ENCODE measurements at places on chromosomes 6 and 20.

DNA sequence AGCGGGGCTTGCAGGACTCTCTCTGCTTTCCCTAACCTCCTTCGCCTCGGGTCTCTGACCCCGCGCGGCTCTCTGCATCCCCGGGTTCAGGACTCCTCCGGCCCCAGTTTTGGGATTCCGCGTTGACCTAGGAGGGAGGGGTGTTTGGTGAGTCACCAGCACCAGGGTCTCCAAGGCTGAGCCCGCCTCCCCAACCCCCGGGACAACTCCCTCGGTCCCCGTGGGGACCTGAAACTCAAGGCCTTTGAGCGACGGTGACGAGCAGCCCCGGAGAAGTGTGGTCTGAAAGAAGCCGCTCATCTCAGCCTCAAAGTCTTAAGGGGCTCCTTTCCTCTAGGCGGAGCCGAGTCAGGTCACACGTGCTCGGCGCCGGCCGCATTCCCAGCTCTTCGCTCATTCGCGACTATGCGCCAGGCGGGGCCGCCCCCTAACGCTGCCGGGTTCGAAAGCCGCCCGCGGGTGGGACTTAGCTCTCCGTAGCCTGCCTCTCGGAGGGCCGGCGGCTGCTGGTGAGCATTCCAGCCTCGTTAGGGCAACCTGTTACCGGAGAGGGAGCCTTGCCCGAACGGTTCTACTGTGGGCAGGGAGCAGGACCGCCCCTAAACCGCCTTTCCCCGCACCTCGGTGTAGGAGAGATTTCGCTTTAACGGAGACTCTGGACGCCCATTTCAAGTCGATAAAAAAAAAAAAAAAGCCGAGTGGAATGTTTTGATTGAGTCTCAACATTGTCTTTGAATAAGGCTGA, 3.0 kb upstream of the PRDM13 start:
- DNase-seq, result no peak

DNA sequence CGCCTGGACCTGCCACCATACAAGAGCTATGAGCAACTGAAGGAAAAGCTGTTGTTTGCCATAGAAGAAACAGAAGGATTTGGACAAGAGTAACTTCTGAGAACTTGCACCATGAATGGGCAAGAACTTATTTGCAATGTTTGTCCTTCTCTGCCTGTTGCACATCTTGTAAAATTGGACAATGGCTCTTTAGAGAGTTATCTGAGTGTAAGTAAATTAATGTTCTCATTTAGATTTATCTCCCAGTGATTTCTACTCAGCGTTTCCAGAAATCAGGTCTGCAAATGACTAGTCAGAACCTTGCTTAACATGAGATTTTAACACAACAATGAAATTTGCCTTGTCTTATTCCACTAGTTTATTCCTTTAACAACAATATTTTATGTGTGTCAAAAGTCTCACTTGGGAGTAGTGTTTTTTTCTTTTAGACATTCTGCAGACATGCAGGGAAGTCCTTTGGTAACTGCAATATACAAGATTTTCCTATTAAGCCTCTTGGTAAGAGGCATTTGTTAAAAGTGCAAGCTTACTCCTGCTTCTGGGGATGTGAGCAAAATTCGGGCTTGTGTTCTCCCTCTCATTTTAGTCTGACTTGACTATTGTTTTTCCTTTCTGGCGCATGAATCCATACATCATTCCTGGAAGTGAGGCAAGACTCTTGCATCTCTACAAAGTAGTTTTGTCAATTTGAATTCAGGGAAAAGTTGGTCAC, 8.4 kb upstream of the DYNLRB1 start:
- DNase-seq, result no peak

GRCh38 chr6:99114769-99115406, 167.1 kb upstream of the FBXL4 start:
- DNase-seq, result no peak

DNA sequence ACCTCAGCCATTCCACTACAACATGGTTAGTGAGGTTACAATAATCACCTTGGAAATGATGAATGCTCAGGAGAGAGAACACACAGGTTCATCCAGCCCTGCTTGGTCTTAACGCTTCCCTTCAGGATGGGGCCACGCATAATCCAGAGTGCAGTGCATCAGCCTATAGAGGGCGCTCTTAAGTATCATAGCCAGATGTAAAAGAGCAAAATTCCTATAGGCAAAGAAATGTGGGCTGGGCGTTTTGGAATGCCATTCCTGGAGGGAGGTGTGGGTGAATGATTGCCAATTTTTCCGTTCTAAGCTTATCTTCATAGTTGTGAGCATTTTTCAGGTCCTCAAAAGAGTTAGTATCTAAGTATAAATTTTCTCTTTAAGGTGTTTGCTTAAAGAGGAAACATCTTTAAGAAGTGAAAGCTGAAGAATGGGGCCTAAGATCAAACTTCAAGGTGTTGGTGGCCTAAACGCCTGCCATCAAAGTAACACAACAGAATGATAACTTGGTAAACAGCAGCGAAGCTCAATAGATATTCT, 1.8 kb downstream of the RIPOR2 start:
- no peak for DNase-seq

DNA sequence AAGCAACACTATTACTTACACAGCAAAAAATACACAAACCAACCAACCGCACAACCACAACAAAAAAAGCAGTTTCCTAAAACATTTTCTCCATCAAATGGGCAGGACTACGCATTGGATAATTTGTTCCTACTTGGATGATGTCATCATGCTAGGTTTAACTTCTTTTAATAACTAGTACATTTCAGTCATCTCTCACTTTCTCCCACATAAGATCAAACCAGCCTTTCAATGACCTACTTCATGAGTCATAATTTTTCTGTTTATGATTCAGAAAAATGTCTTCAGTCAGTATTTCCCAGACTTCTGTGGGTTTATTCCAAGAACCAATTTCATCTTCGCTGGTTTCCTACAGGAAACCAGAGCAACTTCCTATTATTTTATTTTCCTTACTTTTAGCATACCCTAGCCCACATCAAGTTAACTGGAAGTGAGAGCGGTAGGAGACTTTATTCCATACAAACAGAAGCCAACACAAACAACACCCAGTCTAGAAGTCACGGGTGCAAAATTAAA, 134.2 kb downstream of the GMDS start:
- DNase-seq, result no peak

DNA sequence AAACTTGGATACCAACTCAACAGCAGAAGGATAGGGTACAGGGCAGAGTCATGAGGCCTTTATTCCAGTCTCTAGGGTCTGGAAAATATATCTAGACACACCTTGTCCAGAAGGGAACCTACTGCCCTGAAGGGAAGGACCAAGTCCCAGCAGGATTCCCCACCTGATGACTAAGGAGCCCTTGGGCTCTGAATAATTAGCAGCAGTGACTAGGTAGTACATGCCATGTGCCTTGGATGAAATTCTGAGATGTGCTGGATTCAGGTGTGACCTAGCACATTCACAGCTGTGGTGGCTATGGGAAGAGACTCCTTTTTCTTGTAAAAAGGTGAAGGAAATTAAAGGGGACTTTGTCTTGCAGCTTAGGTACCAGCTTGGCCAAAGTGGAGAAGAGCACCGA, 364.3 kb upstream of the PTCHD4 start:
- DNase-seq, result no peak

GRCh38 chr6:37653933-37654565, 43.6 kb downstream of the MDGA1 start:
- DNase-seq, result no peak

Measured in breast epithelium (tissue), 4 donors.